Mucosa of descending colon (tissue), 3 donors: ENCODE measurements at places on chromosomes 12 and 14. TPM values are rescaled to one million over a fixed set of nuclear protein-coding genes. Genes with fewer than 3 reads are reported as not detected.

C12orf50 gene
- 0.06 TPM for total RNA-seq

DNA sequence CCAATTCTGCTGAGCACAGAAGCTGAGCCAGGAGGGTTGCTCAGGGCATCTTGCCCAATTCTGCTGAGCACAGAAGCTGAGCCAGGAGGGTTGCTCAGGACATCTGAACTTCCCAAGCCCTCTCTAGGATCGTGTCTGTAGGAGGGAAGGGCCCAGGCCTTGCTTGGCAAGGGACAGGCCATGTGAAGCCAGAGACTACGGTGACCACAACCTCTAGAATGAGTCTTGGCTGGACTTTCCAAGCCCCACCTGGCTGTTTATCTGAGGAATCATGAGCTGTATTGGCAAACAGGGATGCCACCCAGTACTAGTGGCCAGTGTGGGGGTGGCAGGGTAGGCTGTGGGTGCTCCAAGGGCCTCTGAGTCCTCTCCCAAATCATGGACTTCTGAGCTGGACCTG, 7.7 kb upstream of the SERPINA6 start:
- no peak for DNase-seq

FGF23 gene
- total RNA-seq = not detected

GRCh38 chr12:107597695-107598410, 87.7 kb upstream of the PWP1 start:
- no peak for DNase-seq

RERGL gene
- 3.1 TPM for total RNA-seq

OAS3 gene
- 27.4 TPM for total RNA-seq

DNA sequence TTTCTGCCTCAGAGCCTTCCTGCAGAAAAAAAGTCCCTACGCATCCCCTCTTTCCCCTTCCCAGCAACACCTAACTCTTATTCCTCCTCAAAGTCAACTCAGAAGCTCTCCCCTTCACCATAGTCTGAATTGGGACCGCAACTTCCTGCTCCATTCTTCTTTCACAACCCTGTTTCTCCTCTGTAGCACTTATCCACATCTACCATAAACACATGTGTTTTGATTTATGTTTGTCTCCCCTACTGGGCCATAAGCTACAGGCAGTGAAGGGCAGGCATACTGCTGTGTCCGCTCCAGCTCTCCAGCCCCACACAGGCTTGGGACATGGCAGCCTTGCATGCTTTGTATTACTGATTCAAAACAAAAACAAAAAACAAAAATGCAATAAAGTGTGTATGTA, 5.9 kb downstream of the SDR9C7 start:
- DNase-seq = no peak

- no peak for DNase-seq
Observed at GRCh38 chr14:95395098-95395737, 75.5 kb upstream of the CLMN start.

CIT gene
- 20.5 TPM for total RNA-seq
